ENCODE measurements at places on chromosomes 3 and 15. TPM values are rescaled to one million over a fixed set of nuclear protein-coding genes. Genes with fewer than 3 reads are reported as not detected.

The ITPKA gene
- 1.4 TPM for total RNA-seq

The POTEB3 gene
- total RNA-seq: not detected

The CPLX3 gene
- total RNA-seq: not detected

The PARP15 gene
- not detected for total RNA-seq

The SLC22A13 gene
- total RNA-seq: not detected

The C2CD4B gene
- total RNA-seq: not detected

The PRR20G gene
- total RNA-seq: not detected

The LPCAT4 gene
- 2.2 TPM for total RNA-seq

DNA sequence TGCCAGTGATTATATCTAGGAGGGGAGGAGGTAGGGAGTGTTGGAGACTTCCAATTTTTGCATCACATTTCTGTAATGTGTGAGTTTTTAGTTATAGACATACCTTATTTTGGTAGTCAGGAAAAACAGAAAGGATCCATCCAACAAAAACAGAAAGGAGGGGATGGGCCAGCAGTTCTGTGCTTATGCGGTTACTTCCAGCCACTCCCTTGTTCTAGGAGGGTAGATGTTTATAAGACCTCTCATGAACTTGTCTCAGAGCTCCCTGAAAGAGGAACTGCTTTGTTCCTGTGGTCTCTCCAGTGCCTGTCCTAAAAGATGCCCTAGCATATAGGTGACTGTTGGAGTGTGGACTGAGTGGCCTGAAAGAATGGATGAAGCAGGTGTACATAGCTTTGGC lies 323.3 kb downstream of the CACNA2D3 start:
- DNase-seq: peak; percentile 27

GRCh38 chr3:190543671-190544070 lies 29.8 kb downstream of the IL1RAP start:
- DNase-seq: no peak

GRCh38 chr15:81280696-81281455 lies 43.1 kb downstream of the STARD5 start:
- no peak for DNase-seq

GRCh38 chr3:52891164-52891563 lies 6.2 kb downstream of the STIMATE start:
- no peak for DNase-seq

DNA sequence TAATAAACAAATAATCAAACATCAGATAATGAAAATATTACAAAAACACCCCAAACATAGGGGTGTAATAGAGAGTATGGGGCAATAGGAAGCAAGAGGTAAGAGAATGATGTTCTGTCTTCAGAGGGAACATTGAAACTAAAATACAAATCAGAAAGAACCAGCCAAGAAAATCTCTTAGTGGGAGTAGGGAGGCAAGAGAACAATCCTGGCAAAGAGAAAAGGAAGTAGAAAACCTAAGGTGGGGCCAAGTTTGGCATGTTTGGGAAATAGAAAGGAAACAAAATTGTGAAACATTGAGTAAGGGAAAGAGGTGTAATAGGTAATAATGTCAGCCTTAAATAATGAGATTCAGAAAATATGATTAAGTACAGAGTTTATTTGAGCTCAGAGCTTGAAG lies 467.1 kb downstream of the RBMS3 start:
- no peak for DNase-seq

DNA sequence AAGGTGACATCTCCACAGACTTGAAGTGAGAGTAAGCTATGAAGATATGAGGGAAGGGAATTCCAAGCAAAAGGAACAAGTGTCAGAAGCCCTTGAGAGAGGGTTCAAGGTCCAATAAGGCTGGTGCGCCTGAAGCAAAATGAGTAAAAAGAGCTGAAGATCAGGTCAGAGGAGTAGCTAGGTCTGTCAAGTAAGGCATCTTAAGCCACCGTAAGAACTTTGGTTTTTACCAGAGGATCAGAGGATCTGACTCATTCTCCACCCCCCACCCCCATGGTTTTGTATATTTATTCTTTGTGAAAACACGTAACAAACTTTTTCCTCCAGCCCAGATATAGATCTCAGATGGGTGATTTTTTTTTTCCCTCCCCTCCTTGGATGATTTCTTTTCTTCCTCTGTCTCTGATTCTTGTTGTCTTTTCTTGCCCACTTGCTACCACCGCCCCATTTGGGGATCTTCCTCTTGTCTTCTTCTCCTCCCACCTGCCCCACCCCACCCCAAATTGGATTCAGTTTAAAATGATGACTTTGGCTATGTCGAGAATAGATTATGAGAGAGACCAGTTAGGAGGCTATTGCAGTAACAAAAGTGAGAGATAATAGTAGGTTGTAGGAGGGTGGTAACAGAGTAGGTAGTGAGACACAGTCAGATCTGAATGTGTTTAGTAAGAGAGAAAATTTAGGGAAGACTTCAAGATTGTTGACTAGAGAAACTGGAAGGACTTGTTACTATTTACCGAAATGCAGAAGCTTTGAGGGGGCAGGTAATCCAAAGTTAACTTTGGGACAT lies 6.1 kb downstream of the TRMT10C start:
- DNase-seq: peak; percentile 17

- DNase-seq: no peak
These were observed 156.7 kb downstream of the CACNA1D start for GRCh38 chr3:53650928-53651661.

DNA sequence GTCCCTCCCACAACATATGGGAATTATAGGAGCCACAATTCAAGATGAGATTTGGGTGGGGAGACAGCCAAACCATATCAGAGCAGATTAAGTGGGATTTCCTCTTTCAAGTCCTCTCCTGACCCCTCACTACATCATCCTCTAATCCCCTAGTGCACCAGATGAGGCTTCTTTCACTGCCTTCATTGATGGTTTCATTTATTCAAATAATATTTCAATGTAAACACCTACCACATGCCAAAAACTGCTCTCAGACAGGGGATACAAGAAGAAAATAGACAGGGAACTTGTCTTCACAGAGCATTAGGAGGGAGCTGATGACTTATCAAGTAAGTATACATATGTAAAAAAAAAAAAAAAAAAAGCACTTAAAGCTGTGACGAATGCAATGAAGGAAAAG lies 180.2 kb downstream of the NTRK3 start:
- no peak for DNase-seq

DNA sequence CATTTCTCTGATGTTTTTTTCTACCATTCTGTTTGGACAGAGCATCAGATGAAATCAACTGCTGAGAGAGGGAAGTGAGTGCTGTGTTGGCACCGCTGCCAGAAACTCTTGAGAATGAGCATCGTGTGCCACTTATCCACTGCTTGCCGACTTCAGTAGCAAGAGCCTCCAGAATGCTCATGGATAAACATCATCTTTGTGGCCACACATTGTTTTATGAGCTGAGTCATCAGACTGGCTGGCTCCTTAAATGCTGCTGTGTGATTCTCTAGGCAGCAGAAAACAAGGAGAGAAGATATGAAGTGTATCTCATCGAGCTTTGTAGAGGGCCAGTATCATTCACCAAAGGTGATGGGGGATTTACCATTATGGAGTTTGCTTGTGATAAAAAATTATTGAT lies 3.4 kb upstream of the DOCK3 start:
- peak; percentile 86 for DNase-seq

GRCh38 chr15:26864664-26865191 lies 2.1 kb upstream of the GABRA5 start:
- no peak for DNase-seq

DNA sequence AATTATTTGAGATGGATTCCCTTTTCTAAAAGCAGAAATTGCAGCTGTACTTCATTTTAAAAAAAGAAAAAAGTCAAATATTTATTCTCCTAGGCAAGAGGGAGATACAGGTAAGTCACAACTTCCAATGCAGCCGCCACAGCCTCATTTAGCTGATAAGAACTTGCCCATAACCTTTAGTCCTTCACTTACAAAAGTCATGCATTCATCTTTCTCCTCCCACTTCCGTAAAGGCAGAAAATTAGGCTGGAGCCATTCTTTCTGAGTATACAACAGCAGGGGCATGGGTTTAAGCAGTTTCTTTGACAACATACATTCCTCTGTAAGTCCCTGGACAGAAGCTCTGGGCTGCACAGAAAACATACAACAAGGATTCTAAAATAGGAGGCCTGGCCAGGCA lies 4.3 kb downstream of the SUCLG2 start:
- no peak for DNase-seq

GRCh38 chr3:123329636-123330340 lies 119.1 kb downstream of the ADCY5 start:
- no peak for DNase-seq

DNA sequence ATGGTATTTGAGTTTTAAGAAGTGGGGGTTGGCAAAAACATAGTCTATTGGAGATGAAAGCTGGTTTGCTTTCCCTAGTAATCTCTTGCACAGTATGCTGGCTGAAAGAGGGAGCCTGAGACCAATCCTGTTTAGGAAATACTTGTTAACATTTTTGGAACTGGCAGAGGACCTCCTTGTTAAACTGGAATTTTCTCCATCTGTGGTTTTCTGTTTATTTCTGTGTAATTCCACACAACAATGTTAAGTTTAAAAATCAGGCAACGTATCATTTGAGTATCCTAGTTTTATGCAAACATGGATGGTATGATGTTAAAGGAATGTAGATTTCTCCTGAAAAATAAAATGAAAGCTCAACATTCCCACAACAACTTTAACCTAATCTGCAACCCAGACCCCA lies 536.0 kb upstream of the TBL1XR1 start:
- DNase-seq: no peak

GRCh38 chr3:44554626-44555592 lies at the start of gene ZKSCAN7:
ZKSCAN7 (plus strand) TSS chr3:44555193; CDS start chr3:44557048, 1,855 bp downstream.
- DNase-seq: peak; percentile 2

DNA sequence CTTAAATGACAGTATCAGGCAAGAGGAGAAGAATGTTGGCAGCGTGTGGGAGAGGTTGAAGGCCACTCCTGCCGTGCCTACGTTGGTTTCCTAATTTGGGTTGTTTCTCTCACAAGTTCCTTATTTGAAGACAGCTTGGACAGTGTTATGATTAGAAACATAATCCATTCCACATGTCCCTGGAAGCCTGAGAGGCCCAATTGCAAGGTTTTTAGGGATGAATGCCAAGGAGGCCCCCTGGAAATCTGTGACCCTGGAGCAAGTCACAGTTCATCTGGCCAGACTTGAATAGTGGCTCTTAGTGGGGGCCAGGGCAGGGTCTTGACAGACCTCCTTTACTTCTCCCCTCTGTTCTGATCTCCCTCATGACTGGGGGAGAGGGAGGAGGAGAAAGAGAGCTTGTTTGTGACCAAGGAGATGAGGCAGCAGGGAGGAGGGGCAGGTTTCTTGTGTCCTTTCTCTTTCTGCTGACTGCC lies 584.4 kb upstream of the TBL1XR1 start:
- no peak for DNase-seq

All from MG63 (cell line).